Activated CD8-positive, alpha-beta memory T cell treated with anti-CD3 and anti-CD28 coated beads, Interleukin-2, amount 50 U/mL, for 4 hours (primary cell): ENCODE measurements at places on chromosomes 2 and 18.

DNA sequence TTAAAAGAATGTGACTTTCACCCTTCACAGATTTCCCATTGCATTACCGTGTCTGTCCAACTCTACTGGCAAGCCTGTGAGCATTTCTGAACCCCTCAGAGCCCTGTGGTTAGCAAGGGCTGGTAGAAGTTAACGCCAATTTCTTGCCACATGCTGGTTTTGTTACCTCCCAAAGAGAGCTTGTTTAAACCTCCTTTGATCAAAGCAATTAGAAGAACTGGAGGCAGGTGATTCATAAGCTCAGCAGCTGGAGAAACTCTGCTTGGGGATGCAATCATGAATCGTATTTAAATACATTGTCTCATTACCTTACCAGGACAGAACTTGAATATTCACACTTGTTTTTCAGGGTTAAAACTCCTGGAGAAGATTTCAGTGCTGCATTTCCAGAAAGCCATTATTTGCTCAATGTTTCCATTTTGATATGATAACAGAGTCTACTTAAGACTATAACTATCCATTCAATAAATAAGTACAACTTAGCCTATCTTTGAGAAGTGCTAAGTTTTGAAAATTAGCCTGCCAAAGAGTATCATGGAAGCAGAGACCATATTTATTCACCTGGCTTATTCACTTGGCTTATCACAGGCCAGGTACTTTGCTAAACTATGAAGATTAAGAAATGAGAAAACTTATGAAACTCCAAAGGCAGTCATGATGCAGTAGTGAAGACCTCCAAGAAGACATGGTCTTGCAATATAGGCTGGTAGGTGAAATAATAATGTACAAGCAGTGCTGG, 292.8 kb downstream of the INSIG2 start:
- no peak for DNase-seq

DNA sequence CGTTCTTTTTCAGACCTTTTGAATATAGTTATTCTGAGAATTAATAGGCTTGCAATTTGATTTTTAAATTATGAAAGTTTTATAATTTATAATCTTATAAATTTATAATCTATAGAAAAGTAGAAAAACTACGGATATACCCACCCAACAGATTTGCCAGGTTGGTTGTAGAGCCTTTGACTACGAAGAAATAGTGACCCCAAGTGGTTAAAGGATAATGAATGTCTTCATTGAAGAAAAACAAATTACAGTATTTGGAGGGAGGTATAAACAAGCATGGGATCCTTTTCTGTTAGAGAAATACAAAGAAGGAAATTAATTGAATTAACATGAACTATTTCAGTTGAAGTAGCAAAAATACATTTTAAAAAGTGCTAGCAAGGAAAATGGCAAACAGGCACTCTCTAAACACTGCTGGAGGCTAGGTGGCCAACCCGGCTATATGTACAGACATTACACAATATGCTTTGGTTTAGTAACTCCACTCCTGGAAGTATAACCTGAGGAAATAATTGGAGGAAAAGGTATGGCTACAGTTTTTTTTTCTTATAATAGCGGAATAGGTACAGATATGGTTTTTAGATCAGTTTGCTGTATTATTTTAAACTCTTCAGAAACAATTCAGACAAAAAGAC, 110.9 kb downstream of the MIB1 start:
- DNase-seq, result no peak

DNA sequence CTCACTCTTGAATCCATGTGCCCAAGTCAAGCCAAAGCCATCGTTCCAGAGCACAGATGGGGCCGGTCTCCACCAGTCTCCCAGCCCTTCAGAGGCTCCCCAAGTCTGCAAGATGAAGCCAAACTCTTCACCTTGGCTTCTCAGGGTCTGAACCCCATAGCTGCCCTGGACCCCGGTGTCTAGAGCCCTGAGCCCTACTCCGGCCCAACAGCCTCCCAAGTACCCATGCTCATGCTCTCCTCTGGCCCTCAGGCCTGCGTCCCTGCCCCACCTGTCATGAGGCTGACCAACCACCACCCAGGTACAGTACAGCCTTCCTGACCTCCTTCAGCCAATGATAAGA, 46.0 kb downstream of the ZNF516 start:
- no peak for DNase-seq

GRCh38 chr2:157420771-157421323, 23.0 kb downstream of the CYTIP start:
- DNase-seq, result no peak

GRCh38 chr2:168181825-168182224, 65.6 kb downstream of the STK39 start:
- DNase-seq, result no peak

DNA sequence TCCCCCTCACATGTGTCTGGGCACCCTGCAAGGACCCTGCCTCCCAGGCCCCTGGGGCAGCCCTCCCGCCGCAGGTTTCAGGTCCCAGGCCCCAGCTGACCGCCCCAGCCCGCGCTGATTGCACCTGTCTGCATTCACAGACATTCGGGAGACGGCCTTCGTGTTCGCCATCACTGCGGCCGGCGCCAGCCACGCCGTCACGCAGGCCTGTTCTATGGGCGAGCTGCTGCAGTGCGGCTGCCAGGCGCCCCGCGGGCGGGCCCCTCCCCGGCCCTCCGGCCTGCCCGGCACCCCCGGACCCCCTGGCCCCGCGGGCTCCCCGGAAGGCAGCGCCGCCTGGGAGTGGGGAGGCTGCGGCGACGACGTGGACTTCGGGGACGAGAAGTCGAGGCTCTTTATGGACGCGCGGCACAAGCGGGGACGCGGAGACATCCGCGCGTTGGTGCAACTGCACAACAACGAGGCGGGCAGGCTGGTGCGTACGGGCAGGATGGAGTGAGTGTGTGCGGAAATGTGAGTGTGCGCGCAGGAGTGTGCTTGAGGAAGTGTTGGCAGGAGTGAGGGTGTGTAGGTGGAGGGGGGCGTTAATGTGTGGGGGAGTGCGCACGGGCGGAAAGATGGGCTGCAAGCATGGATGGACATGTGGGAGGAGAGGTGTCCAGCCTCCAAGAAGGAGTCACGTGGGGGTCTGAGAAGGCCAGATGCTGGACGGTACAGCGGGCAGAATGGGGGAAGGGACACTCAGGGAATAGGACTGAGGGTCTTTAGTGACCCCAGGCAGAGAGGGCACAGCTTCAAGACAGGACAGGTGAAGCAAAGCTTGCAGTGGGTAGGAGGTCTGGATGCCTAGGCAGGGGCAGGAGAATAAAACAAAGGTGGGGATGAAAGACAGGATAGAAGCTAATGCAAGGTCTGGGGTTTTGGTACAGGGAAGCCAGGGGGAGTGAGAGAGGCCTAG, 9.0 kb upstream of the WNT10A start:
- no peak for DNase-seq

DNA sequence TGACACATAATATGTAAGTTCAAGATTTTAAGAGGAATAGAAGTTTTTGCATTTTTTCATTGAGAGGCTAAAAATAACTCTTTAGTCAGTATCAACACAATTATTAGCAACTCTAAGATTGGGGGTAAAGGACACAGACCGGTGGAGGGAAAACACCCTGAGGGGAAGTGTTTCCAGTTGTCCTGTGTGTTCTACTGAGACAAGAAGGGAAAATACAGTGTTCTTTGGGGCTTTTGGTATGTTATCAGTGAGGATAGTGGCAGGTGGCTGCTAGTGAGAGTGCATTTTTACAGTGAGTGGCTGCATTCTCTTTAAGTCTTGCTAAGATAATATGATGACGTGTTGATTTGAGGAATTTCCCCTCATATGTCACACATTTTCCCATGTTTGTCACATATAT, 507.5 kb downstream of the PARD3B start:
- DNase-seq, result no peak

DNA sequence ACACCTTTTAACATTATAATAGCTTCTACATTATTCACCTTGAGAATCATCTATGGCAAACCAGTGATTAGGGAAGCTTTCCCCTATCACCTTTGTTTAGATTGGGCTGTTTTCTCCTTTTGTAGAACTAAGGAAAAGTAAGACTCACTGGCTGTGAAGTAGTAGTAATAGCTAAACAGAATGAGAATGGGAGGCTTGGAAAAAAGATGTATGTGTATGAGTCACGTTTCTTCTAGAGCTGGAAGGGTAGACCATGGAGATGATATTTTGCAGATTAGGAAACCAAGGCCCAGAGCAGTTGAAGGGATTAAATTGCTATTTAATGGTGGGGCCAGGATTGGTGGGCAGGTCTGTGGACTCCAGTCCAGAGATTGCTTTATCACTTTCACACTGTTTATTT, 214.5 kb downstream of the MCFD2 start:
- DNase-seq, result no peak

DNA sequence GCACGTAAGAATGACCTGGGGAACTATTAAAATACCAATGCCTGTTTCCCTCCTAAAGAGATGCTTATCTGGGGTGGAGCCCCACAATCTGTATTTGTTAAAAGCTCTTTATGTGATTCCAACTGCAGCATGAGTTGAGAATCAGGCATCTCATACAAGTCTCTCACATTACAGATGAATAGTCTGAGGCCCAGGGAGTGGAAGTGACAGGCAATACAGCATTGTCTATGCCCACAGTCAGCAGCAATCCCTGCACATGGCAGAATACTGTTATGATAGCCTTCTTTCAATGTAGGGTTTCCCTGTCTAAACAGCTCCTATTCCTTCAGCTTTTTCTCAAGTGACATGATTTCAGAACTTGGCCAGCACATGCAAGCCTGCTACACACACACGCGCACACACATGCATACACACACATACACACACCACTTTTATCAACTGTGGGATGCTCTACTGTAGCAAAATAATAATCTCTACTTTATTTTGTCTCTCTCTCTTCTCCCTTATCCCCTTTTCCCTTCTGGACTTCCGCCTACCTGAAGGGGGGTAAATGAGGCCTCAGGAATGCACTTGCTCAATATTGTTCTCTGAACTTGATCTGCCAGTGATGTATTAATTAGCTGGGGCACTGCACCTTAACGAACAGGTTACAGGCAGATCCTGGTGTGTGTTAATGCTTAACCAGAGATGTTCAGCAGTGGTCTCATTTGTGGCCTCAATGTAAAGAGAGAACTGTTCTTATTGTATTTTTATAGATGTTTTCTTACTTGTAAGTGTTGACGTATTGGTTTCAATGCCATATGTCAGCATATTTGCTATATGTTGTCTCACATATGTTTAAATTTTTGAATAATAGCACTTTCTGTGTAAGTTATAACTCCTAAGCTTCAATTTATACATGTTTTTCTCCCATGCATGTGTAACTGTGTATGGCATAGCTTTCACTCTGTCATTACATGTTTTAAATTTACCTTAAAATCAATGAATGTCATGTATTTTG, 116.0 kb downstream of the SETBP1 start:
- no peak for DNase-seq

- DNase-seq, result no peak
These were observed 43.8 kb downstream of the GBX2 start for GRCh38 chr2:236124182-236124893.

- DNase-seq, result no peak
These were observed 48.2 kb downstream of the TWIST2 start for GRCh38 chr2:238895891-238896600.

GRCh38 chr18:47729356-47729755, 201.1 kb downstream of the SMAD2 start:
- no peak for DNase-seq

GRCh38 chr2:173171924-173172643, 96.4 kb downstream of the MAP3K20 start:
- DNase-seq, result no peak

DNA sequence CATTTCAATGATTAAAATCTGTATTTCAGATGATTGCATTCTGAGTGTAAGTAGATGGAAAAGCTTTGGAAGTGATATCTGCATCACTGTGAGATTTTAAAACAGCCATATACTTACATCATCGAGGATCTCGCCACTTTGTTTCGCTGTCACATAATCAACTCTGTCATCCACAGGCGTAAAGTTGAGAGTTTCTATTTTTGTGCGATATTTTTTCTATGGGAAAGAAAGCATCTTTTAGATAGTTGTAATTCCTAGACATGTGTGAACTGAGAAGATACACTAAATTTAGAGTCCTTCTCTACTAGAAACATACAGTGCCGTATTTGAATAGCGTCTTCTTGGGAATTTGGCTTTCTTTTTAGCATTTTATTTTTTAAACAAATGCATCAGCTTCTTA, 158.8 kb downstream of the RIF1 start:
- no peak for DNase-seq

DNA sequence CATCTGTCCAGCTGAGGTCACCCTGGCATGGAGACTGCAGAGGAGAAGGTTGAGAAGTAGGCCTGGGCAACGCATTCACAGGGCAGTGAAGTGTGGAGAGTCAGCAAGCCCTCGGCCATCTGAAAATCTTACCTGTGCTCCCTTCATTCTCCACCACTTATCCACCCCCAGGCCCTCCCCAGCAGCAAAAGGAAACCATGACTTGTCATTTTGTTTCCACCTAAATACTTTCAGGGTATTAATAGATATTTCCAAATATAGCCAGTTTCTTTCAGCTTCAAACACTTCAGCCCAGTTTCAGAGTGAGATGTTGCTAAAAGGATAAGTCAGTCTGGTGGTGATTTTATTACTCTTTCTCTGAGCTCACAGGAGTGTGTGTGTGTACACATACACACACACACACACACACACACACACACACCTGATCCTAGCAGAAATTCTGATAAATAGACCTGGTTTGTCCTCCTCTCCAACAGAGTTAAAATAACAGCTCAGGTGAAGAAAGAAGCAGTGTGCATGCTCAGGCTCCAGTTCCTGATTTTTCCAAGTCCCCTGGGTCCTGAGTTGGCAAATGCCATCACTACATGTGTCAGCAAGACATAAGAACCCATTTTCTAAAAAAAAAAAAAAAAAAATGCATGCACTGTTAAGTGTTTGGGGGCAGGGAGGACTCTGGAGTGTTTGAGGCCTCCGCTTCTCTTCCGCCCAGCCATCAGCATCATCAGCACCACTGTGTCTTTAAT, 82.8 kb downstream of the LOXHD1 start:
- DNase-seq, result no peak

- DNase-seq, result no peak
These were observed 4.8 kb downstream of the CCDC195 start for GRCh38 chr2:224711381-224711780.

DNA sequence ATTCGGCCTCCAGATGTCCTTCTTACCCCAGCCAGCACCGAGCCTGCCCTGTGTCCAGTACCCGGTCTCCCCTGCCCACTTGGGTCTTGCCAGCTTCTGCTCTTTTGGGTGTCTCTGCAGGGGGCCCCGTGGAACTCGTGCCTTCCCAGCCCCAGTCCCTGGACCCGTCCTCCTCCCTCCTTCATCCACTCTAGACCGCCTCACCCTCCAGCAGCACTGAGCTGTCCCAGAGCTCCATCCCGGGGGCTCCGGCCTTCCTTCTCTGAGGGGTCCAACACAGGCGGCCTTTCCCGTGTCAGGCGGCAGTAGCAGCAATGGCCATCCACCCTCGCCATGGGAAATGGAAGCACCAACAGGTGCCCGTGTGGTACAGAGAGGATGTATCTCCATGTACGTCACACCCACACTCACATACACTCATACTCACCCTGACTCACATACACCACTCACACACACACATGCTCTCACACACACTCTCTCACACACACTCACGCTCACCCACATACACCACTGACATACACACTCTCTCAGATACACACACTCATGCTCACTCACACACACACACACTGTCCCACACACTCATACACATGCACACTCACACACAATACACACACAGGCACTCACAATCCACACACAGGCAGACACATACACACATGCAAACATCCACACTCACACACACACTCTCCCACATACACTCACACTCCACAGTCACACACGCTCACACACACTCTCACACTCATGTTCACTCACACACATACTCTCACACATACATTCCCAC, 827.5 kb upstream of the SALL3 start:
- no peak for DNase-seq

GRCh38 chr2:74500578-74500946, 1.2 kb upstream of the LBX2 start:
- no peak for DNase-seq
